ENCODE measurements at places on chromosomes 1 and 21.

DNA sequence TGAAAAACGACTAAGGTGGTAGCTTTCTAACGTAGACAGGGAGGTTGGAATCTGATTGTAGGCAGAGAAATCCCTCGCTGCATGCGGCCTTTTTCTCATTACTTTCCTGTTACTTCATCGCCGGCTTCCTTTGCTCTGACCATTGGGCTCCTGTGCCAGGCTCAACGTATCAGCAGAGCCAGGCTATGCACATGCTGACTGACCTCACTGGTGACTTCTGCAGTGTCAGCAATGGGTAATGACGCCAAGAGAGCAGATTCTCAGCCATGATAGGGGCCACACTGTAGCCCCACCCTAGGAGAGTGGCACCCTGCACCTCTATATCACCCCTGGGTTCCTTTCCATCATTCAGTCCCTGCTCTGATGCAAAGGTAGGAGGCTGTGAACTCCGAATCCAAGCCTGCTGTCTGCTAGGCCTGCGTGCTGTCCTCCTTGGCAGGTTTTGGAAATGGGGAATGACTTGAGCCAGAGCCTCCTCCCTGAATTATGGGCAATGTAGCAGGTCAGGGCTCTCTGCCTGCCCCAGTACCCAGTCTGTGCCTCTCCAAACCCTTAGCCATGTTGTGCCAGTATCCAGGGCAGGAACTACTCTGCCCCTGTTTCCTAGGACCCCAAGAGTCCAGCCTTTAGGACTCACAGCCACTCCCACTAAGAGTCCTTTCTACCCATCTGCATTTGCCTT, 11.4 kb downstream of the PPFIA4 start:
- no peak for DNase-seq

DNA sequence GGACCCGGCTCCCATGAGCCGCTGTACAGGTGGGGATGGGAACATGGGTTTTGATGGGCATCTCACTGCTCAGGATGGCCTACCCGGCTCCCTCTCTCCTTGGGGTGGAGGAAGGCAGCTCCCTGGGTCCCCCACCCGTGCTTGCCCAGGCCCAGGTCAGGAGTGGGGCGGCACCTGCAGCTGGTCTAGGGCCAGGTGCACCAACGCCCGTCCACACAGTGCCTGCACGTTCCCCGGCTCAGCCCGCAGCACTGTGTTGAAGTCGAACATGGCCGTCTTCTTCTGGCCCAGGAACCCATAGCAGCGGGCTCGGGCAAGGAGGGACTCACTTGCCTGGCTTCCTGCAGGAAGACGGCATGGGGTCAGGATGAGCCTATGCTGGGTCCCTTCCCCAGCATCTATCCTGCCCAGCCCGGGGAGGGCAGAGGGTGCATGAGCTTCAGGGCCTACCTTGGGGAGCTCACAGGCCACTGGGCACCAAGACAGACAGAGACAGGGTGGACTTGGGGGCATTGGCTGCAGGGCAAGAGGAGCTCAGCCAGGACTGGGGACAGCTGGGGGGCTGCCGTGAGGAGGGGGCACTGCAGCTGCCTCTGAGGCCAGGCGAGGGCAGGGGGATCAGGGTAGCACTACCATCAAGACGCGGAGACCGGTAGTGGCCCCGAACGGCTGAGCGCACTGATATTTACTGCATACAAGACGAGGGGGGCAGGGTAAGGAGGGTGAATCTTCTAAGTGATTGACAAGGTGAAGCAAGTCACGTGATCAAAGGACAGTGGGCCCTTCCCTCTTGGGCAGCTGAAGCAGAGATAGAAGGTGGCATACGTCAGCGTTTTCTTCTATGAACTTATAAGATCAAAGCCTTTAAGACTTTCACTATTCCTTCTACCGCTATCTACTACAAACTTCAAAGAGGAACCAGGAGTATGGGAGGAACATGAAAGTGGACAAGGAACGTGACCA, 17.8 kb downstream of the TTC34 start:
- DNase-seq: no peak

DNA sequence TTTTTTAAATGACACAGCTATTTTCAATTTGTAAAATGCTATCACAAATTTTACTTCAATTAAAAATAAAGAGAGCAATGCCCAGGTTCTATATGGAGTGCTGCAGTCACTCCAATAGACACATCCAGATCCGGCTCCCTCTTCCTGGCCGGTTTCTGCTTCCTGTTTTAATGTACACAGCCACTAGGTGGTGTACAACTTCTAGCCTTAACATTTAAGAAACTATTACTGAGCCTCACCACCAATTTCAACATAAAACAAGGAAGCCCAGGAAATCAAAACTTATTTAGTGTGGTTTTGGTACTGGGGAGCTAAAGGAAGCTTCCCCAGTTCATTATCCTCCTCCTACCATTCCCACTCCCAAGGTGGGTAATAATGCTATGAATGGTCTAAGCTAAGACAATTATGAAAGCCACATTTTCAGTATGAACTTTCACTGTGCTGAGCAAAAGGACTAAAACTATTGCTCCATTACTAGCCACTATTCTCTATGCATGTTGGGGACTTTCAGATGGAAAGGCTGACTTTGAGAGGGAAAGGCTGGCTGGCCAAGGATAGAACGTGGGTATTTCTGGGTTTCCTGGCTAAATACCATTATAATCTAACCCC, 25.5 kb upstream of the MTMR11 start:
- no peak for DNase-seq

- DNase-seq: no peak
Observed at GRCh38 chr1:221881805-221882581, 140.1 kb upstream of the DUSP10 start.

GRCh38 chr1:191641420-191642260, 516.6 kb upstream of the RGS18 start:
- DNase-seq: no peak

GRCh38 chr1:90955769-90956168, 66.1 kb downstream of the ZNF644 start:
- no peak for DNase-seq

- DNase-seq: no peak
Observed at GRCh38 chr21:45517249-45518065, 24.8 kb downstream of the SLC19A1 start.

- DNase-seq: no peak
Observed at GRCh38 chr1:16042096-16042495, 1.5 kb upstream of the CLCNKB start.

- DNase-seq: no peak
Observed at GRCh38 chr1:16120407-16120806, 35.5 kb downstream of the EPHA2 start.

DNA sequence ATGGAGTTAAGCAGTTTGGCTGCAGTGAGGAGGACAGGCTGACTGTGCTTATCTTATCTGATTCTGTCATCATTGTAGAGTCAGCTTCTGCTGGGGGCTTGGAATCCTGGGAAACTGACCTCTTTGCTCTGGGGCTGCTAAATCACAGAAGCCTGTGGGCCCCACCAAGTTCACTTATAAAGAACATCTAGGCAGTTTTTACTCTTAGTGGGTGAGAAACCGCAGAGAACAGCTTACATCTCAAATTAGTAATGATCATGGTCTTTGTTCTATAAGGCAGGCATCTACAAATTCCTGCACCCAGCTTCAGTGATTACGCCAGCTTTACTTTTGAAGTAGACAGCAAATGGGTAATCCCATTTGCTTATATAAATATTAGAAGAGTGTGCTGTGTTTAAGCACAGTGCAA, 75.7 kb downstream of the ZC3H11B start:
- no peak for DNase-seq

GRCh38 chr1:157418231-157418630, 134.1 kb downstream of the FCRL5 start:
- no peak for DNase-seq

- DNase-seq: no peak
Observed at GRCh38 chr1:92486251-92487077, at the start of gene GFI1. Gene GFI1 (minus strand): TSS chr1:92486925. CDS start chr1:92483487, 3,438 bp downstream.

- DNase-seq: no peak
Observed at GRCh38 chr1:228455715-228456114, 31.5 kb upstream of the RNF187 start.

DNA sequence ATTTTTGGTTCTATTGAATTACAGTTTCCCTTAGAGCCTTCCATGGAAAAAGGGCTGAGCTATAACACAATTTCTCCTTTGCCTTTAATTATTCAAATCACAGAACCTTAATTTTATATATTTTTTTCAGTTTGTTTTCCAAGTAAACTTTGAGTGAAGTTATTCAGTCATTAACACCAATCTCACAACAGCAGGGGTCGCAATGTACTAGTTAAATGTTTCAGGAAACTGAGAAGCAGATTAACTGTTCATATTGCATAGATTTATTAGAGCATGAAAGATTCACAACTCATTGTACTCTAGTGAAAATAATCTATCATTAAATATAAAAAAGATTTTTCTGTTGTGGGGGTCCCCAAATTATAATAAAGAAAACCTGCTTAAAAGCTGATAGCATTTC, 64.1 kb downstream of the KIFAP3 start:
- no peak for DNase-seq

DNA sequence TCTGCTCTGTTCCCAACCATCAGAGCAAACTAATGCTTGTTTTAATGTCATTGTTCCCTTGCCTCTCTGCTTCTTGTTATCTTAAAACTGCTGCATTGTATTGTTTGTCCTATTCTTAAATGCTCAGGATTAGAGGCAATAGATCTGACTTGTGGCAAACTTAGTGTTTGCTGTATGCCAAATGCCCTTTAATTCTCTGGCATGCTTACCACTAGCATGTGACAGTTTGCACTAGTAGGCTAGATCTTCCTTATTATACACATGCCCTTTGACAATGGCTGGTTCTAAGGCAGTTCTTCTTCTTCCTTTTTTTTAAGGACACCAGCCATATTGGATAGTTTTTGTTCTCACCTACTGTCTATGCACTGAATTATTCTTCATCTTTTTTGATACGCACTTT, 30.1 kb downstream of the PALMD start:
- no peak for DNase-seq

- no peak for DNase-seq
Observed at GRCh38 chr1:114088392-114089299, 65.0 kb downstream of the SYT6 start.

DNA sequence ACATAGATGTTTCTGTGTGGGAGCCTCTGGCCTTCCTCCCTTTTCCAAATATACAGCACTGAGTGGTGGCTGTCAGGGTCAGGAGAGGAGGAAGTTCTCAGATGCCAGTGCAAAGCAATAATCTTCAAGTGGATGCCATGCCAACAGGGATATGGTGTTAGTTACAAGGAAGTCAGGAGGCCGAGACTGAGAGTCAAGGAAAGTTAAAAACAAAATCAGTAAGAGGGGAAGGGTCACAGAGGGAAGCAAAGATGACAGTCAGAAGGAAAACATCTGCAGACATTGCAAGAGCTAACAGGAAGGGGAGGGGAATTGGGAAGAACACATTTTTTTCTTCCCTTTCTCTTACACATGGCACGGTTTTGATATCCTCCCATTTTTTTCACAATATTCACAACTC, 691.4 kb downstream of the ADGRL2 start:
- DNase-seq: no peak

- no peak for DNase-seq
Observed at GRCh38 chr1:36324353-36324703, 883 bp upstream of the EVA1B start.

Data from stimulated activated CD8-positive, alpha-beta memory T cell treated with anti-CD3 and anti-CD28 coated beads, Interleukin-7, amount 100 ng/mL, for 1 hour (primary cell).